ENCODE measurements at places on chromosomes 7 and 10. TPM values are rescaled to one million over a fixed set of nuclear protein-coding genes. Genes with fewer than 3 reads are reported as not detected.
A peak's percentile ranks its signal among the peaks of the same experiment; 100 is the strongest.

Gene SLC26A5
- polyA plus RNA-seq = not detected

Gene PAX2
- not detected for polyA plus RNA-seq

GRCh38 chr10:98673171-98673782 is 226.5 kb upstream of the HPS1 start:
- DNase-seq = peak; percentile 30

DNA sequence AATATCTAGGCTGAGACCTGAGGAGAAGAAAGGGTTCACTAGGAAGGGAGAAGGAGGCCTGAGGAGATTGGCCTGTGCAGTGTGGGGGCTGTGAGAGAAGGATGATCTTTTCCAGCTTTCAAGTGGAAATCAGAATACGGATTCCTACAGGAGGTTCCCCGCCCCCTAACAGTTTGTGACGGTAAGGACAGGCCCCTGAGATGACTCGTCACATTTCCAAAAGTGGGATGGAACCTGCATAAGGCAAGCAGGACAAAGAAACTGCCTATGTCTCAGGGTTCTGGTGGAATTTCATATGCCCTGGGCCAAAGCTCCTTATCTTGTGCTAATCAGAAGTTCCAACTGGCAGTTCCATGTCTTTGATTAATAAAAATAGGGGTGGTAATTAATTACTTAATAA is 275.6 kb downstream of the SNX10 start:
- no peak for DNase-seq

DNA sequence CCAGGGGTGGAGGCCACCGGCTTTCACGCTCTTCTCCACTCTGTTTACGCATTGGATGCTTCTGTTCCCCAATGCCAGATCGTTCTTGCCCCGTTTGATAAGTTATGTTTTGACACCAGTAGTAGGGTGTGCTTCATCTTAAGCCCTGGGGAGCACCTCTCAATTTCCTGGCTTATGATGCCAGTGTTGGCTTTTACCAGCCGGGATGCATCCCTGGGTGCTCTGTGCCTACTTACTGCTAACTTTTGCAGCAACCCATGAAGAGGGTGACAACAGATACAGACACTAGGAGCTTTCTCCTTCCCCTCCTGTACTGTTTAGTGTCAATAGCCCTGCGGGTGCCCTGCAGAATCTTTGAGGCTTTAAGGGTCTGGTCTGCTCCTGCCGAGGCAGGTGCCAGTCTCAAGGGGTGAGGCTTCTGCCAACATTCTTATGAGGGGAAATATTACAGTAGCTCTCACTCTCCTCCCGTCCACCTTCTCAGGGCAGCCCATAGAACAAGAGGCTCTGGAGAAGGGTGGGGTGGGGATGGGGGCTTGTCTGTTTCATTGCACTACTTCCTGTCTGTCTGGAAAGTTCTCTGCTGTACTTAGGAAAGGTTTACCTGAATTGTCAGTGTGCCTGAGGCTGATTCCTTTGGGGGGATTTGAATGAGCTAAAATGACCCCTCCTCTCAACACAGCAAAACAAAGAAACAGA is 23.3 kb downstream of the ADCY1 start:
- DNase-seq = no peak

- DNase-seq = no peak
Measured at GRCh38 chr10:116408719-116409118, 18.9 kb upstream of the PNLIPRP3 start.

DNA sequence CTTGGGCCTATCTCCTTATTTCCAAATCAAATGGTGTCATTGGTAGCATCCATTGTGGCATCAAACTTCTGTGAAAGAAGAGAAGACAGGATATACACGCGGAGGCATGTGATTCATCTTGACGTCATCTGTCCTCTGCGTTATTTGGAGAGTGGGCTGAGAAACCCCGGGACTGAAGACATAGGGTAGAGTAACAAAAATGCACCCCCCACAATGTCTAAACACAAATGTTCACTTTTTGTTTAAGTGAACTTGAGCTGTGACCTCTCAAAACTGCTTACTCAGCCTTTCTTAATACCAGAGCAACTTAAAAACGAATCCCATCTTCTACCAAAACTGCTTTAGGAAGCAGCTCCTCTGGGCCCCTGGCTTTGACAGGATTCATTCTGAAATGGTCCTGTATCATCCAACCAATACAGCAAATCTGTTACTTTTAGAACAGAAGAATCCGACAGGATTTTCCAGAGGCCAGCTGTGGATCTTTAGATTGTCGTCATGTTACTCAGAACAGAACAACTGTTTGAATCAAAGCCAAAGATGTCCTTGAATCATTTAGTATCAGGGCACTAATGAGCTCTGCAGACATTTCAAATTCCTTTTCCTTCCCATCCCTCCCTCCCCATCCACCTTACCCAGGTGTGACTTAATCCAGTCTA is 438.1 kb downstream of the SUGCT start:
- DNase-seq = no peak
